Activated CD4-positive, alpha-beta T cell treated with anti-CD3 and anti-CD28 coated beads, Interleukin-2, amount 50 U/mL, for 24 hours (primary cell): ENCODE measurements at places on chromosomes 1 and 21.

GRCh38 chr1:211895126-211895759 is 64.7 kb upstream of the LPGAT1 start:
- DNase-seq: no peak

- DNase-seq: no peak
Observed at GRCh38 chr1:54096877-54097240, 43.5 kb downstream of the TCEANC2 start.

DNA sequence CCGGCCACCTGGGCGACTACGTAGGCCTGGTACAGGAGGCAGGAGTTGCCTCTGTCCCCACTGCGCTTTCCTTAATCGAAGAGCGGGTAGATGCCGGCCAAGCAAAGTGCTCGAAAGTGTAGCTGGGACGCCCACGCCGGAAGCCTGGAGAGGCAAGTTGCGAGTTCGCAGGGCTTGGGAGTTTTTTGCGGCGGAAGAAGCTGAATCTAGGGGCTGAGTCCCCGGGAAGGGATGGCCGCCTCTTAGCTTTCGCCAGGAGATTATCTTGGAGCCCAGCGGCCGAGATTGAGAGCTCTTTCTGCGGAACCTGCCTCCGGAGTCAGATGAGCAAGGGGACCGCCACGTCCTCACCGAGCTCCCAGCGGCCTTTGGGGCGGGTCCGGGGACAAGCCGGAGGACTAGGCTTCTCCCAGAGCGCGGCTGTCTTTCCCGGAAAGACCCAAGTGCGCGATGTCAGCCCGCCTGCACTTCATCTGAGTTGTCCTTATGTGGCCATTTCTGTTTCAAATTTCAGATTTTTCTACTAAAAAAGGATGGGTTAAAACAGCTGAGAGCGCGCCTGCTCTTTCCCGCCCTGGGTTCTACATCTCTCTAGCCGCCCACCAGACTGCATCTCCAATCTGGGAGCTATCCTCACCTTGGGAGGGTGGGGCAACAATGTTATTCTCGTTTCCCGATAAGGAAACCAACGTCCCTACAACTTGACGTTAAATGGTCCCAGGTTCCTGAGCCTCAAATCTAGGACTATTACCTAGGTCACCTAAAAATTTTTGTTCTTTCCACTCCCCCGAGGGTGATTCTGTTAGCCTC is 12.4 kb upstream of the TBX15 start:
- DNase-seq: no peak

GRCh38 chr1:108595507-108595906 is 35.6 kb downstream of the EEIG2 start:
- no peak for DNase-seq

DNA sequence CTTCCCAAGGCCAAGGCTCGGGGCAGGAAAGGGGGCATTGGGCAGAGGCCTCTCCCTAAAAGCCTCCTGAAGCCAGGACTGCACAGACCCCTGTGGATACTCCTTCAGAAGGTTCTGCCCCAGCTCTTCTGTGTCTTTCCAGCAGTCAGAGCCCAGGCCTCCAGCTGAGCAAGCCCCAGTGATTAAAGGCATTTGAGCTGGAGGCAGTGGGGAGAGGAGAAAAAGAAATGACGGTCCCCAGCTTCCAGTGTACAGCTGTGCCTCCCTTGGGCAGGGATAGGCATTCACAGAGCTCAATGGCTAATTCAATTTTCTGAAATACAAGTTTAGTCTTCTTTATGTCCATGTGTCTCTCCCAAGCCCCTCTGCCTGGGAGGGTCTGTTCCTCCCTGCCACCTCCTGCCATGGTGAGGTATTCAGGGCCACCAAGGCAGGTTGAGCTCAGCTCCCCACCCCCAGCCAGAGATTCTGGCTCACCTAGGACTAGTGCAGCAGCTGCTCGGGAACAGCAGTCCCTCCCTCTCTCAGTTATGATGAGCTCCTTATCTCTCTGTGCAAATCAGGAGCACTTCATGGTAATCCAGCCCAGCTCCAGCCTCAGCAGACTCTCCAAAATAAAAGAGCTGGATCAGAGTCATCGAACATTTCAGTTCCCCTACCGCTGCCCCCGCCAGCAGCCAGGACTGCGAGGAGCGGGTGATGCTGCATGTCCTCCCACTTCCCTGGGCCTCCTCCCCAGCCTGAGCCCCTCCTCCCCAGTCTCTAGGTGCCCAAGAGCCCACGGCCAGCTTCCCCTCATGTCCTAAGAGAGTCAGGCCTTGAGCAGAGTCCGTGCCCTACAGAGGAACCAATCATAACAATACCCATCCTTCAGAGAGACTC is 208.4 kb upstream of the ZC3H12A start:
- no peak for DNase-seq

- DNase-seq: no peak
Observed at GRCh38 chr21:42044871-42045495, 26.1 kb upstream of the UMODL1 start.

DNA sequence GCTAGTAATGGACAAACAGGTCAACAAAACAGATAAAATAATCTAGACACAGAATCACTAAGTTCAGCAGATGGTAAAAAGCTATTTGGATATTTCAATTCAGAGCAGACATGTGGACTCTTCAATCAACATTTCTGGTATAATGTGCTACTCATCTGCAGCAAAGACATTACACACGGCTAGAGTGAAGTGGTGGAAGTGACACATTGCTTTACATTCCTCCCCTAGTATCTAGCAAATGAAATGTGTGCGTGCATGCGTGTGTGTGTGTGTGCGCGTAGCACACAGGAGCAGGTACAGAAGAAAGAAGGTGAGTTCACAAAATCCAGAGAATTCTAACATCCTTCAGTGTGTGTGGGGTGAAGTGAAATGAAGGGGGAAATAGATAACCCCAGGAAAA is 8.3 kb downstream of the AHCTF1 start:
- no peak for DNase-seq

- no peak for DNase-seq
Observed at GRCh38 chr1:57987523-57987922, 559.0 kb downstream of the OMA1 start.

DNA sequence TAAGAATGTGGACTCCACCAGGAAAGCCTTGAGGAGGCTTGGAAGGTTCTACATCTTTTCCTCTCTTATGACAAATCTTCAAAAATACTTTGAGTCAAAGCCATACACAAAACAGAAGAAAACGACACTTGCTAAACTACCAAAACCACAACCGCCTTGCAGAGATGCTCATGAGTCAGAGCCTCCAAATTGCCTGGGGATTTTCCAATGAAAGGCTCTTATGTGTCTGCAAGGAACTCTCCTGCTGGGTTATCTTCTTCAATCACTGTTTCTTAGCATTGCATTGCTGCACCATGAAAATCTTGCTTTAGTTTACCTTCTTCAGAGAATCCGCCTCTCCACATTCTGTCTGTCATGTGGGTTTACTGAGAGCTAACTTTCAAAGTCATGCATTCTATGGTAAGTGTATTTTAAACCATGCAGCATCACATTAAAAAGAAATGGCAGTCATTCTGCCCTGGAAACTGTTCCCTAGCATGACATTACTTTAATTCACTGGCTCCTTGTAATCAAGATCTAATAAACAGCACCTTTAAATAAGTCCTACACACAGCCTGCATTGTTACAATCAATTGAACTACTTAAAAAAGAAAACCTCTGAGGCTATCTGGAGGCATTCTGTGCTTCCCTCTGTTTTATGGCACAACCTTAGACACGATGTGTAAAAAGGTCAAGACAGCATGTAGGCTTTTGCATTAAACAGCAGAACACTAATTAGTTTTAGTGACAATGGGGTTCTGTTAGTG is 210.0 kb upstream of the FOXD3 start:
- no peak for DNase-seq

GRCh38 chr1:157124855-157125254 is 13.3 kb downstream of the ETV3 start:
- DNase-seq: no peak

GRCh38 chr21:42066521-42066920 is 4.6 kb upstream of the UMODL1 start:
- no peak for DNase-seq

- no peak for DNase-seq
Observed at GRCh38 chr1:145845144-145845513, 301 bp upstream of the NUDT17 start.

GRCh38 chr1:47776667-47777131 is 220.5 kb downstream of the TRABD2B start:
- DNase-seq: no peak

DNA sequence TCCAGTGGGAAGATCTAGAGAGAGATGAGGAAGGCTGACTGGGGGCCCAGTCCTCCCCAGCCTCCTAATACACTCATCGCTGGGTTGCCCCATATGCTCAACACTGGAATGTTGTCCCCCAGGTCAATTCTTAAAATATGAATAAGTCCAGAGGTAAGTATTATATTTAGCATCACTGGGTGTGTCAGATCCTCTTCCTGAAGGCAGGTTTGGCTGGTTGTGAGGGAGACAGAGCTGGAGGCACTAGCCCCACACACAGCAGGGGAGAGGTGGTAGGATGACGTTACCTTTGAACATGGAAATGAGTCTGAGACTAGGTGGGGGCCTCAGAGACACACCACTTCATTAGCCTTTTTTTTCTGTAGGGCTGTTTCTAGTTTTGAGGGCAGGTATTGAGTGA is 42.6 kb downstream of the SLC44A3 start:
- DNase-seq: no peak

DNA sequence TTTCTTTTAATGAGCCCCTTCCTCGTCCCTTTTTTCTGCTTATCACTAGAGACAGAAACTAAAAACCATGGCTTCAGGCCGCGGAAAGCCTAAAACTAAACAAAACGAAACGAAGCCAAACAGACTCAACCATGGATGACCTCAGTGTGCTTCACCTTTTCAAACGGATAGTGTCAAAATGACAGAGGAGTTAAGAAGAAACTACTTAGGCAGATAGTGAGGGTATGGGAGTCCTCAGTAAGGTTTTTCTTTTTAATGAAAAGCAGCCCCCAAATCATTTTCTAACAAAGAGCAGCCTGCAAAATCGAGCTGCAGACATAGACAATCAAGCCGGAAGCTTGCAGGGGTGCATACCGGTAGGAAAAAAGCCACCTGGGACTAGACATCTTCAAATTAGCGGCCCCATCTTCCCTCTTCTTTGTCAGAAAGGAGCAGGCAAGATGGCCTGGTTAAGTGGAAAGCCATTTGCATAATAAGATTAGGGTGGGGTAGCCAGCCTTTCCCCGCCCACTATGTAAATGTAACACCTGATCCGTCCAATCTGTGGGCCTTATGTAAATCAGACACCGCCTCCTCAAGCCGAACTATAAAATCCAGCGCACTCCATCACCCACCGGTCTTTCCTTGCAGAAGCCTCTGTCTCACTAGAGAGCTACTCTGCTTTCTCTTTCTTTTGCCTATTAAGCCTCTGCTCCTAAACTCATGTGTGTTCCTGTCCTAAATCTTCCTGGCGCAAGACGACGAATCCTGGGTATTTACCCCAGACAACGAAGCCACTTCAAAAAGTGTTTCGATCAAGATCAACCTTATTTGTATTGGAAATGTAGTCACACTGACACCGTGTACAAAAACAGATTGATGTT is 6.2 kb upstream of the ERO1B start:
- no peak for DNase-seq

DNA sequence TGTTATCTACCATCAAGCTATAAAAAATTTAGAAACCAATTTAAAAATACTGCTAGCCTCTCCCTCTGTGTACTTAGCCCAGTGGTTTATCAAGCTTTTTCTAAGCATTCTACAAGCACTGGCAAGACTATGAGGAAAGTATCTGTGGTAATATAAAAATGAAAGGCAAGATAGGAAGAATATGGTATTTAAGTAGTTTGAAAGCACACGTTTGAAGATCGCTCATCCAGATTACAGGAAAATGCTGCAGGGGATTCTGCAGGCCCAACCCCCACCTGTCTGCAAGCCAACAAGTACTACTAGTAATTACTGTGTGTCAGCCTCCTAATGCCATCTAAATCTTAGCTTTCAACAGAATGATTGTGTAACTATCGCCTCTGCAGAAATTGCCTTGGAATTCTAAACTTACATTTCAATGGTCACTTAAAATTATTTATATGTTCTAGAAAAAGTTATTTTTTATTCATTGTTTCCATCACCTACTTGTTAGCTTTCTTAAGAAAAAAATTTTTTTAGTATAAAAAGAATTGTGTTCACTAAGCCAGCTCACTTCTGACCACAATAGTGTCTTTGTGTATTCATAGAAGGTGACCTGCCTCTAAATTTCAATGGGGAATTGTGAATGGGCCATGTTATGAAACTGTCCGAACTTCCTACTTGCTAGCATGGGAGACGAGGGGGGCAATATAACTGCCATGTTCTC is 8.5 kb downstream of the ERRFI1 start:
- no peak for DNase-seq

DNA sequence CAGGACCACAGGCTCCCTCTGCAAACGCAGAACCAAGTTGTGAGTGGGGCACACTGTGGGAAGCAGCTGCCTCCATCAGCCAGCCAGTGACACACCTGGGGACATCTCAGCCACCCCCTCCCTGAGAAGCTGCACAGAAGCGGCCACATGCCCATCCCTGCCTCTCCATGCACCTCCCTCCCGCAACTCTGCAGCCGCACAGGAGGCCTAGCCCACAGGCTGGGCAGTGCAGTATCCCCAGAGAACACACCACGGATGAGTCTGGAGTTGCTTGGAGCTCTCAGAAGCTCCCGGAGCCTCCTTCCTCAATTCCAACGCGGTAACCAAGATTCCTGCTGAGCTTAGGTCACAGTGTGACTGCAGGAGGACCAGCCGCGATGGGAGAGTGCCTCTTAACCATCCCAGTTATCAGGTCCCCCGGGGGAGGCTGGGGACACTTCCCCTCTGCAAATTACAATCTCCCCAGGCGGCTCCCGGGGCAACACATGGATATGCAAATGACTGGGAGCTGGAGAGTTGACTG is 1.2 kb upstream of the WNT3A start:
- DNase-seq: no peak

DNA sequence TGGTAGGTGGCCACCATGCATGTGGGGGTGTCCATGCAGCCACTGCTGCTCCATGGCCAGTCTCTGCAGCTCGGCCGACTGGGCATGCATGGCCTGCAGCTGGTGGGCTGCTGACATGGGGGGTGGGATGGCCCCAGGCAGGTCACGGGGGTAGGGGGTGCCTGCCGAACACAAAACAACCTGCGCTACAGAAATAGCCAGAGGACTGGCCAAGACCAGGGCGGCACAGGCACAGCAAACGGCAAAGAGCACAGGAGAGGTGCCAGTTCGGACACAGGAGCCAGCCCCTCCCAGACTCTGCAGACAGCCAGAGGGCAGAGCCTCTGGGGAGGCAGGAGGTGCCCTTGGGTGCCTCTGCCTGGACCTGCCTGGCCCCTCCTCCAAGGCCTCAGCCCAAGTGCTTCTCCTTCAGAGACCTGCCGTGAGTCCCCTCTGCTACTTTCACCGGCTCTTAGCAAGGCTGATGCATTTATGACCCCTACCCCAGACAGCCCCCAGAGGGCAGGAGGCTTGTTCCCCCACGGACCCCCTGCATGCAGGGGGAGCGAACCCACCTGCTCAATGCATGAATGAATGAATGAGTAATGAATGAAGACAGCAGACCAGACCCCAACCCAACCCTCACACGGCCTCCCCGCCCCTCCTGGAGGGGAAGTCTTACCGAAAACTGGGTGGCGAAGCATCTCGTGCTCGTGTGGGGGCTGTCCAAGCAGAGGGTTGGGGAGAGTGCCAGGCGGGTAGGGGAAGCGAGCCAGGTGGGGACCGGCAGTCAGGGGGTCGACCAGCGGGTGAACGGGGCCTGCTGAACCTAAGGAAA is 37.7 kb downstream of the SLC45A1 start:
- DNase-seq: no peak

GRCh38 chr1:112508278-112509004 is at the start of gene WNT2B:
WNT2B (plus strand) TSS chr1:112508965; CDS start chr1:112509263, 298 bp downstream.
- peak; percentile 25 for DNase-seq
